Activated CD4-positive, alpha-beta T cell treated with anti-CD3 and anti-CD28 coated beads, Interleukin-2, amount 50 U/mL, for 16 hours (primary cell): ENCODE measurements at places on chromosomes 16 and 17.

GRCh38 chr17:77454242-77455095 is 313.7 kb downstream of the SEC14L1 start:
- DNase-seq = no peak

DNA sequence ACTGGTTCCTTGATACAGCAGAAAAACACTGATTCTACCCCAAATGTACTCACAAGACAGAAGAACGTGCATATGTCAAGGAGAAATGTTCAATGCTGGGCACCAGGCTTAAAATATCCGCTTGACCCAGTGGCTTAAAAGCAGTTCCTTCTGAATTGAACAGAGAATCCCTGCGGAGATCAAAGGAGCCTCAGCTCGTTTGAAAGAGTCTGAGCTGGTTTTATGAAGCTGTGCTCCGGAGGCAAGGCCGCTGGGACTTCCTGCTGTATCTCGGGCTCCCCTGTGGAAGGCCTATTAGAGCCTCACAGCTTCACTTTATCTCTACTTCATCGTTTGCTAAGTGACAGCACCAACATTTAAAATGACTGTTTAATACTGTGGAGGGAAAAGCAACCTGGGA is 2.2 kb downstream of the LMF1 start:
- DNase-seq = no peak

- no peak for DNase-seq
These were observed 1.2 kb upstream of the PROCA1 start for GRCh38 chr17:28712705-28713415.

- no peak for DNase-seq
These were observed 8.5 kb downstream of the HASPIN start for GRCh38 chr17:3732210-3732621.

DNA sequence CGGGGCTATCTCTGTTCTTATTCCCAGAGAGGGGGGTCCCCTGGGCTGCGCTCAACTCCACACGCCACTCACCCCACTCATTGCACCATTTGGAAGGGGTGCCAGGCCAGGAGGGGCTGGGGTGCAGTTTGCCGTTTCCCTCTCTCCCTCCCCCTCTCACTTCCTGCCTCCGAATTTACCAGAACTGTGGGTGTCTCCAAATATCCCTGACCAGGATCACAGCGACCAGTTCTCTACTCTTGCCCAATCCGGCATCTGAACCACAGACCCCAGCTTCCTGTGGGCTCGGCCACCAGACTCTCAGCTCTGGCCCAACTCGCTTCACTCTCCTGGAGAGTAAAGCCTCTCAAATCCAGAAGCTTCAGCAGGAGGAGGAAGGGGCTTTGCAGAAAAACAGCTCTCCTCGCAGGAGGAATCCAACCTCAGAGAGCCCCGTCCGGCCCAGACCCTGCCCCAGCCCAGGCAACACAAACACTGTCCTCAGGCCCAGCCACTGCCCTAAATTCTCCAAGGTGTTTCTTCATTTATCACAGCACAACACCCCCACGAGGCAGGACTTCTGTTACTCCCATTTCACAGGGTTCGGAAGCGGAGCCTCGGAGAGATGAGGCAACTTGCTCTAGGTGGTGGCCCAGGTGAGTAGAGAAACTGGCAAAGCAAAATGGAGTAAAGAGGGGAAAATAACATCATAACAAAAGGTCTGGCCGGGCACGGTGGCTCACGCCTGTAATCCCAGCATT is 423 bp upstream of the ASGR2 start:
- no peak for DNase-seq

DNA sequence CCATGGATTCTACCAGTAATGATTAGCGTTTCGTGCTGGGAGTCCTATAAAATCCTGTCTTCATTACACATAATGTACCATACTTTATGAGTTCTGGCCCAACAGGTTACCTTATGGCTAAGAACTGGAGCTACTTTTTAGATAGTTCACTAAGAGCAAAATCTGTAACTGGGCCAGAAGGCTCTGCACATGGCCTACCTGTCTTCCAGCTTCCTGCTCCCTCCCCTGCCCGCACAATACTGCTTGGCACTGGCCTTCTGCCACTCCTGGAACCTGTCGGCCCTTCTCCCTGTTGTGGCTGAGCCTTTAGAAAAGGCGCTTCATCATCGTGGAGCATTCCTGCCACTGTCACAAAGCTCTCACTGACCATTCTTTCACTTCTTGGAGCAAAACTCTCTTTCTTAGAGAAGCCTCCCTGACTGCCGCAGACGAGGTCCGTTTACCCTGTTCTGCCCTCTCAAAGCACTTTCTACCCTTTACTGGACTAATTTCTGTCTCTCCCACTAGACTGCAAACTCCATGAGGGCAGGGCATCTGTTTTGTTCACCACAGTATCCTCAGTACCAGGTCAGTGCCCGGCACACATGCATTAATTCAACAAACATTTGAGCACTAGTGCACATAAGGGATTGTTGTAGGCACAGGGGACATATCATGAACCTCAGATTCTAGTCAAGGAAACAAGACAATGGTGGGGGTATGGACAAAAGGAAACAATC is 116.5 kb downstream of the PARN start:
- DNase-seq = no peak

GRCh38 chr16:10852948-10853347 is 24.1 kb upstream of the CIITA start:
- no peak for DNase-seq

DNA sequence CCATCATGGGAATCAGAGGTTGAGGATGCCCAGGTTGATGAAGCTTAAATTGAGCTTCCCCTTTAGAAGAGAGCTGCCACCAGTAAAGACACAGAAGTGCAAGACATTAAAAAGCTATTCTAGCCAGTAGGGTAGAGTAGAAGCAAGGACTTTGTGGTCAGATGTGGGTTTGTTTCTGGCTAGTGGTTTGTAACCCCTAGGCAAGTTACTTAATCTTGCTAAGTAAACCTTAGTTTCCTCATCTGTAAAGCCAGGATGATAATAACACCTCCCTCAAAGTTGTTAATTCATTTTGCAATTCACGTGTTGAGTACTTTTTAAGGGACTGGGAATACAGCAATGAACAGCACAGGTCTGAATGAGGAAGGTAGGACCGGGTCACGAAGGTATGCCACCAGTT is 3.6 kb downstream of the SNTB2 start:
- peak; percentile 16 for DNase-seq

DNA sequence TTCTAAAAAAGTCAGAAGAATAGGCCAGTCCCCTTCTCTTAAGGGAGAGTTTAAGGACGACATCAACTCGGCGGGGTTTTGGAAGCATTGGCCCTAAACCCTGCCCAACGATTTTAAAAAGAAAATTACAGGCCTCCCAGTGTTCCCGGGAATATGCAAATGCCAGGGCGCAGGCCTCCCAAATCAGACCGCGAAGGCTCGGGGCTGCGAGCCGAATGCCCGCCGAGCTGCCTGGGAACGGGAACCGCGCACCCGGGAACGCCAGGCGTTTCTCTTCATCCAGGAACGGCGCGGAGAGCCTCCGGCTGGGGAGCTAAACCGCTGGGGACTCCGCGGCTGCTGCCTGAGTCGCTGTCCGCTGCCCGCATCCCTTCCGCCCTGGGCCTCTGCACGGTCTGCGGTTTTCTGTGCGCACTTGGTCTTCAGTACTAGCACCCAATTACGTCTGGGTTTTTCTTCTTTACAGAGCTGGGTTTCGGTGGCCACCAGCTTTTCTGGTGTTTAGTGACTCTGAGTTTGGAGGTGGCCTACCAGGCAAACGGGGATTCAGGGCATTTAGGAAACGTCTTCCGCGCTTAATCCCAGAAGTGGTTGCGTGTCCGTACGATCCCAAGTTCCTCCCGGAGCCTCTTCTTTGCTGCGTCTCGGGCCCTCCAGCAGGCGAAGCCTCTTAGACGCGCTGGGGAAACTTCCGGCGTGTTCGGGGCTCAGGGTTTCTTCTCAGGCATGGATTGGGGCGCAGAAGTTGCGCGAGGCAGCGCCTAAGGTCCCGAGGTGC is 5.7 kb downstream of the IRX5 start:
- DNase-seq = no peak

DNA sequence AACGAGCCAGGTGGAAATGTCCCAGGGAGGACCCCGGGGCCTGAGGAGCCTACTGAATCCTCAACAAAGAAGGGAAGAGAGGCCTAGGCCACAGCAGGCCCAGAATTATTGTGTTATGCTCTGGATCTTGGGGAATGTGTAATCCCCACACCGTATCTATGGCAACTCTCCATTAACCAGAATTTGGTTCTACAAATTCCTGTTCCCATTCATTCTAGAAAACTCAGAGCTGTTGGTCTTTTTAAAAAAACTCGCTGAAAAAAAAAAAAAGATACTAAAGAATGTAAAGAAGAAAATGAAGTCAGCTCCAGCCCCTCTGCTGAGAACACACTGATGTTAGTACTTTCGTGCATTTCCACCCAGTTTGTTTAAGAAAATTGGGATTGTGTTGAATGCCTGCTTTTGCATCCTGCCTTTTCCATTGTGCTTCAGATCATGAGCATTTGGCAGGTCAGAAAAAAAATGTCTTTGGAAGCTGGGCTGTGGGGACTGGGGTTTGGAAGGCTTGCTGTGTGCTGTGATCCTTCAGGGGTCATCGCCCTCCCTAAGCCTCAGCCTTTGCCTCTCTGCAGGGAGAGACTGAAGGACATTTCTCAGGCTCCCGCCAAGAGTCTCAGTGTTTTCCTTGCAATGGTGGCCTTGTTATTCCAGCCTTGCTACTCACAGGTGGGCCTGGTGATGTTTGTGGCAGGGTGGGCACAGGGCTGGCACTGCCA is 69.5 kb downstream of the SREBF1 start:
- DNase-seq = no peak

DNA sequence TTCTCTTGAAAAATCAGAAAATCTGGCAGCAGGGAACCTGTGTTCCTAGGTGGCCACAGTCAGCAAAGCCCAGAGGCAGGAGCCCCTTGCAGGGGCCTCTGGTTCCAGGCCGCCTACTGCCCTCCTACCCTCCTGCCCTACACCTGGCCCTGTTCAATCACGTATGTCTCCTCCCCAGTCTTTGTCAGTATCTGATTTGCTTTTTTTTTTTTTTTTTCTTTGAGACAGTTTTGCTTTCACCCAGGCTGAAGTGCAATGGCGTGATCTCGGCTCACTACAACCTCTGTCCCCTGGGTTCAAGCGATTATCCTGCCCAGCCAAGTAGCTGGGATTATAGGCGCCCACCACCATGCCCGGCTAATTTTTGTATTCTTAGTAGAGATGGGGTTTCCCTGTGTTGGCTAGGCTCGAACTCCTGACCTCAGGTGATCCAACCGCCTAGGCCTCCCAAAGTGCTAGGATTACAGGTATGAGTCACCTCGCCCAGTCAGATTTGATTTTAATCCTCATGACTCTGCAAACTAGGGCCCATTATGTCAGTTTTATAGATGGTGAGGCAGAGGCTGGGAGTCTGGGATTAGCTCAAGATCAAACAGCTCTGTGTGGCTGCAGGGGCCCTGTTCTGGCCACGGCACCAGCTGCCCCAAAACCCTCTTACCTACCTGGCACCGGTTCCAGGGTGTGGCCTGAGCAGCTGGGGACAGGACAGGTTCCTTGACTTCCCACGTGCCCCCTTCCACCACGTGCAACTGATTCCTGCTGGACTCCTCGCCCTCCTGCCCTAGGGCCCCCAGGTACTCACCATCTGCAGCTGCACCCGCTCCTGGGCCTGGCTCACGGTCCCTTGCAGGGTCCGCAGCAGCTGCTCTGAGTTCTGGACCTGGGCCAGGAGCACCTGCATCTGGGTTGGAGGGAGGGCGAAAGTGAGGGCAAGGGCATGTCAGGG is 14.7 kb downstream of the RABEP2 start:
- peak; percentile 24 for DNase-seq

GRCh38 chr17:41334385-41335305 is 16.0 kb downstream of the KRT33A start:
- DNase-seq = no peak

DNA sequence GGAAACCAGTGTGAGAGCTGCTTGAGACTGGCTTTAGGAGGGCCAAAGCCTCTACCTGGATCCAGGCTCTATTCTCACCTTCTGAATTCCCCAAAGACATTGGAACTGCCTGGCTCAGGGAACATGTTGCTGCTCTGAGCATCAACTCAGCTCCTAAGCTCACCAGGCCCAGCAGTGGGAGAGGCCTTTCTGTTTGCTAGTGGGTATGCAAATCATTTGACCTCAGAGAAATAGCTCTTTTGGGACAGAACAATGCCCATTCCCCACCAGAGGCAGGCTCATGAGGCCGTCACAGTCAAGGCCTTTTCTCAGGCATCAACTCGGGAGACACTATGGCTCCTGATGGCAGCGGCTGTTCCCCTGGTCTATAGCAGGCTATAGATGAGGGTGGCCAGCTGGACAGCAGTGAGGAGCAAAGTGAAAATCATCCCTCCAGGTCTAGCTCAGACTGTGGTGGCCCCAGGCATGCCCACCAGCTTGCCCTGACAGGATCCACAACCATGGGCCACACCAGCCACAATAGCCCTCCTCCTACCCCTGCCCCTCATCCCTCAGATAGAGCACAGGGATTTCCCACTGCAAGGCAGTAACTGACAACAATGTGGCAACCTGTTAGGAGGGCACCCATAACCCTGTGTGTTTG is 30.4 kb upstream of the GFOD2 start:
- DNase-seq = no peak

GRCh38 chr16:84687715-84688114 is 12.1 kb upstream of the USP10 start:
- no peak for DNase-seq

DNA sequence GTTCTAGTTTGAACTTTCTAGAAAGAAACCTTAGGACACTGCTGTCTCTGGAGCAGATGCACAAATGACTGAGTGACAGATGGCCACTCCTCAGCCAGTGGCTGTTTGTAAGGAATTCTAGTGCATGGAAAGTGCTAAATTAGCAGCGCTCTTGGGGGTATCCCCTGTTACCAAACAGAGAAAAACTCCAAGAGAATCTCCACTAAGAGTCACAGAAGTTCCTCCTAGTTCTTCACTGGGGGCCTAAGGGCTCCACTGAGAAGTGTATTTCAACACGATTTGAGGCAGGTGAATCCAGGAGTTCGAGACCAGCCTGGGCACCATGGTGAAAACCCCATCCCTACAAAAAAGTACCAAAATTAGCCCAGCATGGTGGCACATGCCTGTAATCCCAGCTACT is 18.1 kb upstream of the IRF8 start:
- no peak for DNase-seq

GRCh38 chr16:71565812-71566700 is 10.8 kb downstream of the TAT start:
- no peak for DNase-seq

- DNase-seq = no peak
These were observed 309.2 kb upstream of the CCL2 start for GRCh38 chr17:33945646-33946546.

DNA sequence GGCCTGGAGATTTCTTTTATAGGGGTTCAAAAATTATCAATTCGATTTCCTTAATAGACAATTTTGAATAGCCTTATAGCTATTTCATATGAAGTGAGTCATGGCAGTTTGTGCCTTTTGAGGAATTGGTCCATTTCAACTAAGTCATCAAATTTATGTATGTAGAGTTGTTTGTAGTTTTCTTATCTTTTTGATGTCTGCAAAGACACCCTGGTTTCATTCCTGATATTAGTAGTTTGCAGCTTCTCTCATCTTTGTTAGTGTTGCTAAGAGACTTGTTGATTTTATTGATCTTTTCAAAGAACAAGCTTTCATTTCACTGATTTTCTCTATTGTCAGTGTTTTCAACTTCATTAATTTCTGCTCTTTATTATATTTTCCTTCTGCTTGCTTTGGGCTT is 44.2 kb downstream of the N4BP1 start:
- DNase-seq = peak; percentile 63
